ENCODE measurements at places on chromosomes 3 and 15. TPM values are rescaled to one million over a fixed set of nuclear protein-coding genes. Genes with fewer than 3 reads are reported as not detected.

DNAH1 gene
- total RNA-seq = 2.9 TPM

MOBP gene
- 0.13 TPM for total RNA-seq

OPA1 gene
- total RNA-seq = 137 TPM

SCAANT1 gene
- total RNA-seq = not detected

EFHB gene
- not detected for total RNA-seq

GP5 gene
- 0.14 TPM for total RNA-seq

CRABP1 gene
- not detected for total RNA-seq

ATP8B4 gene
- total RNA-seq = not detected

ZBED2 gene
- not detected for total RNA-seq

ITIH1 gene
- not detected for total RNA-seq

PCBP4 gene
- 23.3 TPM for total RNA-seq

KBTBD13 gene
- total RNA-seq = not detected

FAM43A gene
- total RNA-seq = 165 TPM

LRRC58 gene
- 41.9 TPM for total RNA-seq

HCN4 gene
- total RNA-seq = not detected

MYL3 gene
- total RNA-seq = not detected

TRIM42 gene
- total RNA-seq = not detected

RPP25 gene
- total RNA-seq = 16.2 TPM

MYO5C gene
- total RNA-seq = 11.7 TPM

TMEM44 gene
- total RNA-seq = 52.1 TPM

TUSC2 gene
- 29.6 TPM for total RNA-seq

IGSF10 gene
- not detected for total RNA-seq

HEG1 gene
- total RNA-seq = 80.6 TPM

ZNF717 gene
- total RNA-seq = 12.1 TPM

STAB1 gene
- total RNA-seq = 215 TPM

All from thoracic aorta endothelial cell (primary cell).